ENCODE measurements at places on chromosomes 1 and 21.

GRCh38 chr1:84223751-84224432 is 77.6 kb upstream of the SAMD13 start:
- no peak for DNase-seq

GRCh38 chr1:245575710-245576109 is 420.9 kb downstream of the KIF26B start:
- DNase-seq = no peak

GRCh38 chr1:165395478-165395877 is 39.0 kb upstream of the LMX1A start:
- DNase-seq = no peak

GRCh38 chr1:184745929-184746638 is 8.6 kb downstream of the EDEM3 start:
- DNase-seq = no peak

DNA sequence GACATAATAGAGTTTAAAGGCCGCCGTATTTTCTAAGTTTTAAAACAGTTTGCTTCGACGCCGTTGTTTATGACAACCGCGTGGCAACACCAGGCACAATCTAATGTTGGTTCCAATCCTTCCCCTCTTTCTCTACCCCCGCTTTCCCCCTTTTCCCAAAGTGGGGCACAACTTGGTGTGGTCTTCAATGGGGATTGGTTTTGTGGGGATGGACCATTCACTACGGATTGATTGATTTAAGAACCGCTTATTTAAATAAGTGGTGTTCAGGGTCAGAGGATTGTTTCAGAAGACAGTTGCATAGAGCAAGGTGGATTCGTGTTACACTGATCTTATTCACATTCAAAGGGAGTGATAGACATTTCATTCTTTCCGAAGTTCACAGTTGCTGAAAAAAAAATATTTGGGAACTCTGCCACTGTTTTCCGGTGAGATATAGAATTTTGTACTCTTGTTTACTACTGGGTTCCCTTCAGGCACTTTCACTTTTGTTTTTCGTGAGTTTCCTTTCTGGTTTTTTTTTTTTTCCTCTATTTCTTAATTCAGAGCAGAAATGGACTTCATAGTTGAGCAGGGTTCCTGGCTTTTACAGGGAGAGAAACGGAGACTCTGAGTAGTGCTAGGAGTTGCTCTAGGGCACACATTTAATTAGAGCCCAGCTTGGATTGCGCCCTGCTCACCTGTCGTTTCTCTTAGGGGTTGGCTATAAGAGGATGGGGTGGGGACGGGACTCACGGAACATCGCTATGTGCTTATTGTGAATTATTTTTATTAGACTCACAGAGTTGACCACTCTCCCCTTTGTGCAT is 79.6 kb upstream of the AK4 start:
- no peak for DNase-seq

DNA sequence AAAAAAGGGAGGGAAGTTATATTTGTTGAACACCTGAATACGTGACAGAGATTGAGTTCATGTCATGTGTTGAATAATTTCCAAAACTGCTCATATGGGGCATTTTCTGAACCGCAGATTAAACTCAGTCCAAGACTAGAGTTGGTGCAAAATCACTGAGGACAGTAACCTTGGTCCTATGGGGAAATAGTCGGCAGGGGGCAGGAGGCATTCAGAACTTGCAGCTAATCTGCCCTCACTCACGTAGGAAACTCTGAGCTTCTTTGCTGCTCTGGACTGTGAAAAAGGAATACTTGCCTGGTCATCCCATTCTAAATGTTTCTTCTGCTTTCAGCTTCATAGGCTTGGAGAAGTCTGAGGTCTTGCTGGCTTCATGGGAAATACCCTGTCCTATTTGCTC is 228.3 kb upstream of the ZP4 start:
- peak; percentile 21 for DNase-seq

DNA sequence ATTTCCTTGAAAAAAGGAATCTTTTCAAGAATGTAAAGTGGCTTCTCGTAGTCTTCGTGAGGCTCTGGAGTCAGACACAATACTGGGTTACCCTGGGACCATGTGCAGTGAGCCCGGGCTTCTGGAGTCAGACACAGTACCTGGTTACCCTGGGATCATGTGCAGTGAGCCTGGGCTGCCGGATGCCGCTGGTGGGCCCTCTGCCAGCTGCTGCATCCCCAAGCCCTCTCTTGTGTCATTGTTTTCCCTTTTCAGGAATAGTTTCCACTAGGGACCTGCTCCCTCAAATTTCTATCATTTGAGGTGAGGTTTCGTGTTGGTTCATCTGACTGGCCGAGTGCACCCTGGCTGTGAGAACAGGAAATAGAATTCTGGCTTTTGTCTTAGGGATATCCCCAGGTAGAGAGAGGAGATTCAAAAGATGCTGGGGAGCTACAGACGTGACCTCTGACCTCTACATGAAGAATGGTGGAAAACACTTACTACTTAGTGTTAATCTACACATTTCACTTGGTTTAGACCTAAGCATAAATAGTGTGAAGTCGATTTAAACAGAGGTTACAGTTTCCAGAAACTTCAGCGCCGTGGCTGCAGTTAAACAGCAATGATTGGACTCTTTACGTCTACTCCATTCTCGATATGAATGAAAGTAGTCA is 10.6 kb downstream of the ADARB1 start:
- no peak for DNase-seq

GRCh38 chr1:180851995-180852887 is 60.5 kb upstream of the KIAA1614 start:
- no peak for DNase-seq

- DNase-seq = no peak
These were observed 50.7 kb upstream of the TRAPPC10 start for GRCh38 chr21:43961382-43961909.

GRCh38 chr1:13901039-13901438 is 201.1 kb downstream of the PRDM2 start:
- no peak for DNase-seq

DNA sequence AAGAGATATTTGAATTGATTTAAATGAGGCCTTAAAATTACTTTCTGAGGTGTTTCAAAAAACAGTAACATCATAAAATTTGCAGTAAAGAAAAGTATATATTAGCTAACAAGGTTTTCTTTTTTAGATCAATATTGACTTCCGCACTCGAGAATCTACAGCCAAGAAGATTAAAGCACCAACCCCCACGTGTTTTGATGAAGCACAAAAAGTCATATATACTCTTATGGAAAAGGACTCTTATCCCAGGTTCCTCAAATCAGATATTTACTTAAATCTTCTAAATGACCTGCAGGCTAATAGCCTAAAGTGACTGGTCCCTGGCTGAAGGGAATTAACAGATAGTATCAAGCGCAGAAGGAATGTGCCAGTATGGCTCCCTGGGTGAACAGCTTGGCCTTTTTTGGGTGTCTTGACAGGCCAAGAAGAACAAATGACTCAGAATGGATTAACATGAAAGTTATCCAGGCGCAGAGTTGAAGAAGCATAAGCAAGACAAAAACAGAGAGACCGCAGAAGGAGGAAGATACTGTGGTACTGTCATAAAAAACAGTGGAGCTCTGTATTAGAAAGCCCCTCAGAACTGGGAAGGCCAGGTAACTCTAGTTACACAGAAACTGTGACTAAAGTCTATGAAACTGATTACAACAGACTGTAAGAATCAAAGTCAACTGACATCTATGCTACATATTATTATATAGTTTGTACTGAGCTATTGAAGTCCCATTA is 3.6 kb downstream of the RGS1 start:
- no peak for DNase-seq

DNA sequence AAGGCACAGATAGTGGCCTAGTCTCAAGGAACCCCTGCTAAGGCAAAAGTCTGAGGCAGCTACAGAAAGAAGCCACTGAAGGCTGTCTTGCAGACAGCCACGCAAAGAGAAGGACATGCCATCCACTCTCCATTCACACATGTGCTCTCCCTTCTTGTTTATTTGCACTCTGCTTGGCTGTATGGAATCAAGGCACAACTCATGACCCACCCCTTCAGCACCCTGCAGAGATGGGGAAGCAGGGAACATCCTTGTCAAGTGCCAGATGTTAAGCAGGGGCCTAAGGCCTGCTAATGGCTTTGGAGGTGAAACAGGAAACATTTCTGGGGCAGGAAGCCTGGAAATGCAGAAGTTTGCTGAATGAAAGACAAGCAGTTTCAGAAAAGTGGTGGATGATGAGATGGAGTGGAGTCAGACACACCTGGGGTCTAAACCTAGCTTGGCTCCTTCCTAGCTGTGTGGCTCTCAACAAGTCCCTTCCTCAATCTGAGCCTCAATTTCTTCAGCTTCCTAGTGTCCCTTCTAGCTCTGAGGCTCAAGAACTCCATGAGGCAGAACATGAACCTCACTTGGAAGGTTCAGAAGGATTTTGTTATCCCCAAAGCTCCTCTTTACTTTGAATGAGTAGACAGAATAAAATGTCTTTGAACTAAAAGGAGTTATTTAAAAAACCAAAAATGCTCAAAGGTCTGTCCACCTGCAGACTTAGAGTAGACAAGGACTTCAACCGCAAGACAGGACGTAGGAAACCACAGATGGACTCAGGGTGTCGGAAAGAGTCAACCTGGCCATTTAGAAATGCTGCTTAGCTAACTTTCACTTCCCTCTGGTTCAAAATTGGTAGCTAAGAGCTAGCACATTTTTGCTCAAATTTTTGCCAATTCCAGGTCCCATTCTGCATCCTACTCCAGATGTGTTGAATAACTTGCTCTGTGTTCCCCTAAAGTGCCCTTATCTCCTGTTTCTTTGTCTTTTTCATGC is 283.1 kb downstream of the PLPP3 start:
- no peak for DNase-seq

DNA sequence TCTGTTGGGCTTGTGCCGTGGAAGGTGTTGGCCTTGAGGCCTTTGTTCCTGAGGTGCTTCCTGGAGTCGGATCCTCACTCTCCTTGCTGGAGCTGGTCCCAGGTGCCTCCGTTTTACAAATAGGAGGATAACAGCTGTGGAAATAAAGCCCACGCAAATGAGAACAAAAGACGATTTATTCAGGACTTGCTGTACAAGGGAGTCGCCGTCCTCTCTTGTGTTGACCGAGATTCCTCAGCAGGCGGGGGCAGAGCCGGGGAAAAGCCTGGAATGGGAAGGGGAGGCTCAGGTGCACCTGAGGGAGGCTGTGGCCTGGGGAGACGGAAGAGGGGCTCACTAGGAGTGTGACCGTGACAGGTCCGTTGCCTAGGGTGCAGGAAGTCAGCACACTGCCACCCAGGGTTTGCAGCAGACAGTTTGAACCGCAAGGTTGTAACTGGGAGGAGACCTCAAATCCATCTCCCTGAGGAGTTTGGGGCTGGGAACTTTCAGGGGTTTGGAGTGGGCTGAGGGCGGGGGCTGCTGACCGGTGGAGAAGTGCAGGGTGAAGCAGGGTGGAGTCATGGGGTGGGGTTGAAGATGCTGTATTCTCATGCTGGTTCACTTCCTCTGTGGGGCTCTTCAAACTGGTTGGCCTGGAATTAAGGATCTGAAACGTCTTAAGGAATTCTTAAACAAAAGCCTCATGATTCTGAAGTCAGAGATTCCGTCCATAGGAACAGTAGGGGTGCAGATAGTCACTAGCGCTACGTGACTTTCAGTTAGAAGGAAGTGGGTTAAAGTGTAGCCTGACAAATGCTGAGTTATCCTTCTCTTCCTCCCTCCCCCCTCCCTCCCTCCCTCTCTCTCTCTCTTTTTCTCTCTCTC is 2.6 kb upstream of the CSTB start:
- no peak for DNase-seq

DNA sequence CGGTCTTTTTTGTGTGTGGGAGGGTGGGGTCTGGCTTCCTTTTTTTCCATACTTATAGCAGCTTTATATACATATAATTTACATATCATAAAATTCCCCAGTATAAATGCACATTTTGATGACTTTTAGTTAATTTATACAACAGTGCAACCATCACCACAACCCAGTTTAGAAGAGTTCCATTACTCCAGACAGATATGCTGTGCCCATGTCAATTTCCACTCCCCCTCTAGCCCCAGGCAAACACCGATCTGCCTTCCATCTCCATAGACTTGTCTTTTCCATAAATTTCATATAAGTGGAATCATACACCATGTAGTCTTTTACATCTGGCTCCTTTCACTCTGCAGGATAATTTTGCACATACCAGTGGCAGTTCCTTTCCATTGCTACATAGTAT is 139.2 kb upstream of the SYT6 start:
- DNase-seq = no peak

- no peak for DNase-seq
These were observed 8.2 kb upstream of the SAMD11 start for GRCh38 chr1:915295-916172.

DNA sequence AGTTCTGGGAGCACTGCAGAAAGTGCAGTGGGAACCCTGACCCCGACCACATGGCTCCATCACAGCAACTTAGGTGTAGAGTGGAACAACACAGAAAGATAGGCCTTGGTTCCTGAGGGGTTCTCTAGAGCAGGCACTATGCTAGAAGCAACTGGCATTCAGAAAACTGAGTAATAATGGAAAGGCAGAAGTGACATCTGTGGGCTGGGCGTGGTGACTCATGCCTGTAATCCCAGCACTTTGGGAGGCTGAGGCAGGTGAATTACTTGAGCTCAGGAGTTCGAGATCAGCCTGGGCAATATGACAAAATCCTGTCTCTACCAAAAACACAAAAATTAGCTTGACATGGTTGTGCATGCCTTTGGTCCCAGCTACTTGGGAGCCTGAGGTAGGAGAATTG is 5.3 kb downstream of the MRPS15 start:
- no peak for DNase-seq

GRCh38 chr1:211639475-211640300 is 35.7 kb downstream of the NEK2 start:
- DNase-seq = no peak

GRCh38 chr1:224433041-224433691 is 1.4 kb downstream of the WDR26 start:
- DNase-seq = peak; percentile 32

DNA sequence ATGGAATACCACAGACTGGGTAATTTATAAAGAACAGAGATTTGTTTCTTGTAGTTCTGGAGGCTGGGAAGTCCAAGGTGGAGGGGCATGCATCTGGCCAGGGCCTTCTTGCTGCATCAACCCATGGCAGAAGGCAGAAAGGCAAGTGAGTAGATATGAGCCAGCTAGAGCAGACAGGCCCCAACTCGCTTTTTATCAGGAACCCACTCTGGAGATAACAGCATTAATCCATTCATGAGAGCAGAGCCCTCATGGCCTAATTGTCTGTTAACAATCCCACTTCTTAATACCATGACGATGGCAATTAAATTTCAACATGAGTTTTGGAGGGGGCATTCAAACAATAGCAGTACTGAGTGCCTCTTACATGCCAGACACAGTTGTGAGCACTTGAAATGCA is 87.2 kb upstream of the SOX13 start:
- no peak for DNase-seq

DNA sequence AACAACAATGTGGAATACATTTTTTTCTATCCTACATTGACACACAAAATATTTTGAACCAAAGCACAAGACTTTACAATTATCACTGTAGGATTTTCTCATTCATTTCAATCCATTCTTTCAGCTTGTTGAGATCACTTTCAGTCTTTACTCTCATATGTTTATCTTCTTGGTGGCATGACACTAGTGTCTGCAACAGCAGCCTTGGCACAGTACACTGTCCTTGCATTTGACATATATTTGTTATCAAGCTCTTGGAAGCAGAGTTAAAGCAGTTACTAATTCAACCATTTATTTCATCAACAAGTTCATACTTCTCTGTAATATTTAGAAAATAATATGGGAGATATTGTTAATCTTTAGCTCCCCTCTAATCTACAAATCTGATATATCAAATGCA is 922.4 kb upstream of the ADGRL2 start:
- DNase-seq = no peak

Measured in HEK293T (cell line).